ENCODE measurements at places on chromosomes 12 and 14.

GRCh38 chr14:20684662-20685456, 499 bp downstream of the RNASE4 start:
- DNase-seq: no peak

DNA sequence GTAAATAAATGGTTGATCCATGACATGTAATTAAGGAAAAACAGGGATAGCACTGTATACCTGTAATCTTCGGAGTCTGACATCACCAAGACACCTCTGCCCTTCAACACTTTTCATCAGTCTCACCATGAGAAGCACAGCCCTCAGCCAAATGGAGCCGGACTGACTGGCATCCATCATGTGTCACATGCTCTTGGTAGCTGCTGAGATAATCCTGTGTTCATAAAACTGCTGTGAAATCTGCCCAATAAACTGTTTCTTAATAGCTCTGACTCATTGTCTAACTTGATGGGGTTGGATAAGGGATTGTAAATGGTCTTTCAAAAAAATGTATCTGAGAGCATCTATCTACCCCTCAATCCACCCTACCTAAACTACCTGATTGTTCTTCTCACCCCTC, 33.6 kb downstream of the KCNH5 start:
- no peak for DNase-seq

DNA sequence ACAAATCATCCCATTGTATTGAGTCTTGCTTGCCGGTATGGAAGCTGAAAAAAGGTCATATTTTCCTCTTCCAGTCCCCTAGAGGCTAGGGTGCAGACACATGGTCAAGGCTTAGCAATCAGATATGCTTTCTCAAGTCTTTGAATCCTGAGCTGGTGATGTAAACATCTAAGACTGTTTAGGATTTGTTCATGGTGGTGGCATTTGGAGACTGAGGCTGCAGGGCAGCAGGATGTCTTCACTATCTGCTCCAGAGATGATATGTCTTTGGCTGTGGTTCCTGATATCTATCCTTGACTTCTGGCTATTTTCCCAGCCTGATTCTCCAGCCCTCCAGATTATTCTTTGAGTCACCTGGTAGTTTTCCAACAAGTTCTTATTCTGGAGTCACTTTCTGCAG, 50.5 kb upstream of the DACT1 start:
- no peak for DNase-seq

DNA sequence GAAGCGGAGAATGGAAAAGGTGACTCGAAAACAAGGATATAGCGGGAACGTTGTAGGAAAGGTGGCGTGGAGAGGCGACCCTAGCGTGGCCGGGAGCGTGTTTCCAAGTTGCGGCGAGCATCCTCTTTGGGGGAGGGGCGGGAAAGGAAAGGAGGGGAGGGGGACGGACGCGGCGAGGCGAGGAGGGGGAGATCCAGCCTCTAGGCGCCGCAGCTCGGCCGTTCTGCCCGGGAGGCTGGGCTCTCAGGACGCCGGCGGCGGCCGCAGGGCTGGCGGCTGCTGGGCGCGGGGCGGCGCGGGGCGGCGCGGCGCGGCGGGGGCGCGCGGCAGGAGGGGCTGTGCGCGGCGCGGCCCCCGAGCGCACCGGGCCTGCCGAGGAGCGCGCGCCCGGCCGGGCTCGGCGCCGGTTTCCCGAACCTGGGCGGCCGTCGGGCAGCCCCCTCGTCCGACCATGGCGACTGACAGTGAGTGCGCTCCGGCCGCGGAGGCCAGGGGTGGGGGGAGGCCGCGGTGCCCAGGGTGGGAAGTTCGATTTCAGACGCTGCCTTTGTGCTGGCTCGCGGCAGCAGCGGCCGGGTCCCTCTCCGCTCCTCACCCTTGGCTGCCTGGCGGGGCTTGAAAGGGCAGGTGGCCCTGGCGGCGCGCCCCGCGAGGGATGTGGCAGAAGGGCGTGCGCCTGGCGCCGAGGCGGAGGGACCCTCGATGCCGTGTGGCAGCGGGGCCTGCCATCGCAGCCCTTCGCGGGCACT, 50.3 kb downstream of the SNAPC1 start:
- DNase-seq: no peak

DNA sequence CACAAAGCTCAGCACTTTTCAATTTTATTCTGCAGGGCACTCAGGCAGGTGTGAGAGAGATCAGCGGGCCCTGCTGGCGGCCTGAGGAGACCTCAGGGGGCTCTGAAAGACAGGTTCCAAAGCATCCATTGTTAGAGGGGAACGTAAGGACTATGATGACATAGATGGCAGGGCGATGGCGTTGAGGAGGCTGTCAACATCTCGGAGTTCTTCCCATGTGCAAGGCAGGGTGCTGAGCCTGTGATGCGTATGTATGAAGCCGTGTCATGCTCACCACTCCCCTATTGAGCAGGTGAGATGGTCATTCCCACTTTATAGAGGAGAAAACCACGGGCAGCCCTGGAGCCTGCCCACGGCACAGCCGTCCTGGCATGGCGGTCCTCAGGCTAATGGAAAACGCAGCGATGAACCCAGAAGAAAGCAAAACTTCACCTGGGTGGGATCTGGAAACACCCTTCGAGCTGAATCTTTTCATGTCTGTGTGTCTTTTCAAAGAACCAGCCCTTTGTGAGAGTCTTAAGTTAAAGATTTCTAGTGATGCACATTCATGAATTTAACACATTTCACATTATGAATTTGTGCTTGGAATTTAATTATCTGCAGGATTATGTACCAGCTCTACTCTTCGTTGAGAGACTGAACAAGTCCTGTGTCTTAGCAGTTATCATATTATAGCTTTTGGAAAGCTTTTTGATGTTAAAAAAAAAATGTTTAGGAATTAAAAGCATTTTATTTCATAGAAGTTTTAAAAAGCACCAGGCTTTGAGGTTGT, 64.7 kb downstream of the RIMBP2 start:
- DNase-seq: no peak

DNA sequence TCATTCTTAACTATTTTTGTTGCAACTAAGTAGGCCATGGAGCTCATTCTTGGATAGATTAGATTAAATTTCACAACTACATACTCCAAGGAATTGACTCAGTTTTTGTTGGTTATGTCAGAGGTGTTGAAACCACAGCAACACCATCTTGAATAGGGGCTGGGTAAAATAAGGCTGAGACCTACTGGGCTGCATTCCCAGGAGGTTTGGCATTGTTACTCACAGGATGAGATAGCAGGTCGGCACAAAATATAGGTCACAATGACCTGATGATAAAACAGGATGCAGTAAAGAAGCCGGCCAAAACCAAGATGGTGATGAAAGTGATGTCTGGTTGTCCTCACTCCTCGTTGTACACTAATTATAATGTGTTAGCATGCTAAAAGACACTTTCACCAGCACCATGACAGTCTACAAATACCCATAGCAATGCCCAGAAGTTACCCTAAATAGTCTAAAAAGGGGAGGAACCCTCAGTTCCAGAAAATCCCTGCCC, 20.9 kb downstream of the DMAC2L start:
- no peak for DNase-seq

DNA sequence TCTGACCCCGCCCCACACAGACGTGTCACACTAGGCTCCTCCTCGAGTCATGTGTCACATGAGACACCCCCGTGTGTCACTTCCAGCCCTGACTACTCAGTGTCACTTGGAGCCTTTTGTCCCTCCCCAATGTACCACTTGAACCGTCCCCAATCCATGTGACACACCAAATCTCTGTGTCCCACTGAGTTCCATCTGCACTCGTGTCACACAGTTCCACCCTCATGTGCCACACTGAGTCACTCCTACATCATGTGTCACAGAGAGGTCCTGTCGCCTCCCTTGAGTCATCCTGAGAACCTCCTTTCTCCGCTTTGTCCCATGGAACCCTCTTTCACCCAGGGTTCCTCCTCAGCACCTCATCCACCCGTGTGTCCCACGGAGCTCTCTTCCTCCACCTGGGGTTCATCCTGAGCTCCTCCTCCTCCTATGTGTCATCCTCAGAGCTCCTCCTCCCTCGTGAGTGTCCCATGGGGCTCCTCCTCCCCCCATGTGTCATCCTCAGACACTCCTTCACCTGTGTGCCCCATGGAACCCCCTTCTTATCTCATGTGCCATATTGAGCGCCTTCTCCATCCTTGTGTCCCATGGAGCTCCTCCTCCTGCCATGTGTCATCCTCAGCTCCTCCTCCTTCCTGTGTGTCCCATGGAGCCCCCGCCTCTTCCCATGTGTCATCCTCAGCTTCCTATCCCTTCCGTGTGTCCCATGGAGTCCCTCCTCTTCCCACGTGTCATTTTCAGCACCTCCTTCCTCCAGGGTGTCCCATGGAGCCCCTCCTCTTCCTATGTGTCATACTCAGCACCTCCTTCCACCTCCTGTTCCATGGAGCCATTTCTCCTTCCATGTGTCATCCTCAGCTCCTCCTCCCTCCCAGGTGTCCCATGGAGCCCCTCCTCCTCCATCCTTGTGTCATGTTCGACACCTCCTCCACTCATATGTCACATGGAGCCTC, 32.0 kb downstream of the RTL1 start:
- no peak for DNase-seq

- DNase-seq: no peak
These were observed 174.7 kb upstream of the ALG10B start for GRCh38 chr12:38141861-38142260.

GRCh38 chr14:90781876-90782275, 34.4 kb downstream of the TTC7B start:
- no peak for DNase-seq

GRCh38 chr12:49964849-49965624, 3.4 kb downstream of the AQP5 start:
- DNase-seq: no peak

DNA sequence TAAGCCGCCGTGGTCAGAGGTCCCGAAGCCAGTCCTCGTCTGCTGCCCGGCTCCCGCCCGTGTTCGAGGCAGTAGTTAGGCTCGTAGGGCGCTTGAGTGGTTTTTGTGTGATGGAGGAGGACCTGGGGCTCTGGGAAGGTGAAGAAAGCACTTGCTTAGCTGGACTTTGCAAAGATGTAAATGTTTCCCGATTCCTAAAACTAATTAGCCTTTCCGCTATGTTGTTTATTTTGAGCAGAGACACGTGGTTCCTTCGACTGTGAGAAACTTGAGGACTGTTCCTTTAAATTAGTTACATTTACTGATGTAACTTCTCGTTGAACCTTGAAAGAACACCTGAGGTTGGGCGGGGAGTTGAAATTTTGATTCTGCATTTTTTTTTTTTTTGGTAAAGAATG, 33.9 kb downstream of the MIA2 start:
- no peak for DNase-seq

GRCh38 chr12:124650912-124651311, 83.5 kb upstream of the NCOR2 start:
- DNase-seq: no peak

DNA sequence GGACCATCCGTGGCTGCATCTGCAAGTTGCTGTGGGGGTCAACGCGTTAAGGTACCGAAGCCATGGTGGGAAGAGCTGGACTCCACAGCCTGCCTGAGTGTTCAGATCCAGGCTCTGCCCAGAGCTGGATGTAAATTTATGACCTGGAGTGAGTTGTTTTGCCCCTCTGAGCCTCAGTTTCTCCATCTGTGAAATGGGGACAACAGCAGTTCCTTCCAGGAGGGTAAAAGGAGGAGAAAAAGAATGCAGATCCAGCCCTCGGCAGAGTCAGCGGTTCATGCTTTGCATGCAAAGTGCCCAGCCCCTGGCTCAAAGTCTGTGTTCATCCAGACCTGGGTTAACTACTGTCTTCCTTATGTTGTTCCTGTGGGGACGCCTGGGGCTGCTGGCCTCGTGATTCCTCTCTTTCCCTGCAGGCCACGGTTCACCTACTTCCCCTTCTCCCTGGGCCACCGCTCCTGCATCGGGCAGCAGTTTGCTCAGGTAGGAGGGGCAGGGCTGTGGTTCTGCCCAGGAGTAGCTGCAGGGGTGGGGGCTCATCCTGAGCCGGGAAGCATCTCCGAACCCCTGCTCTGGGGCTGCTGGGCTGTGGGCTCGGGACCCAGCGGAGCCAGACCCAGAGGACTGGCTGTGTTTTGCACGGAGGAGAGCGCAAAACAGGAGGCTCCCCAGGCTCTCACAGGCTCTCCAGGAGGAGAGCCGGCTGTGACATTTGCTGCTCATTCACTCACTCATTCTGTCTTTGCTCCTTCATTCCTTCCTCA, 41.9 kb downstream of the CYP46A1 start:
- DNase-seq: no peak

DNA sequence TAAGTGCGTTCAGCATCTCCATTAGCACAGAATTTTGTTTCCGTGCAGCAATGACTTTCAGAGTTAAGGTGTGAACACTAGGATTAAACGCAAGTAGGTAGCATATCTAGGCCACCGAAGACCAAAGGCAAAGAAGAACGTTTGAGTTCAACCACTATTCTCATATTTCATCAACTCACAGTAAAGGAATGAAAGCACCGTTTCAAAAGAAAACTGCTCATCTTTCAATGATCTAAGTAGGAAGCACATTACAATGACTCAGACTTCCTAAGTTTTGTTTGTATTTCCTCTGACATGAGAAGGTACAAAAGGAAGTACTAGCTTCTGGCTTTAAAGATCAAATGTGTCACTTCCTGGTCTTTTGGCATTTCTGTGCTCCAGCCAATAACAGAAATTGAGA, 57.6 kb downstream of the ACADS start:
- no peak for DNase-seq

DNA sequence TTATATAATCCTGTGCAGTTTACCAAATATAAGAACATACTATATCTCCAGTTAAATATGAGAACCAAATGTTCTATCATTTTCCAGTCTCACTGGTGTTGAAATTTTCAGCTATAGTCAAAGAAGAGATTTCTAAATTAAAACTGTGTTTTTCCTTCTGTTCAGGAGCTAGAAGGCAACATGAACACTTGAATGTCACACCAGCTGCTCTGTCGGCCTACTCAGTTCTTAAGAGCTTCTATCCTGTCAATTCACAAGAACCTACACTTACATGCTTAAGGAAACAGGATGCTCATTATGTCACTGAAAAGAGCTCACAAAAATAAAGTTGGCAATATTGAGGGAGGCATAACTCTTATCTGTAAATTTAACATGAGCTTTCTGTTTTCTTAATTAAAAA, 43.1 kb downstream of the ATP2B1 start:
- no peak for DNase-seq

- no peak for DNase-seq
These were observed 1.6 kb upstream of the CLEC14A start for GRCh38 chr14:38257507-38257906.

- DNase-seq: no peak
These were observed 109.8 kb upstream of the DNM1L start for GRCh38 chr12:32569259-32569658.

DNA sequence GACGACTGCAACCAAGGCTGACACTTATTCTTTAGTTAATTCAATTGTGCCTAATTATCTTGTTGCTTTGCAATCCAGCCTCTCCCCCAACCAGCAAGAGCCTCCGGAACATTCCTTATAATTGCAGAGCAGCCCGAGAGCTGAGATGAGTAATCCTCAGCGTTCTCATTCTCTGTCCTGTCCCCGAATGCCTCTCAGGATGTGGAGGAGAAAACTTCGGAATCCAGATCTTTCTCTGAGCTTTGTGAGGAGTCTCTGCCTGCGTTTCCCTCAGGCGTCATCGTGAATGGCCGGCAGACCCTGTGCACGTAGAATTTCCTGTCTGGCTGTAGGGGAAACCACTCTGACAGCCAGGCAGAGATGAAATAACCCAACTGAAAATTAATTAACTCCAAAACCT, 160.5 kb upstream of the DIO3 start:
- DNase-seq: no peak

Data from effector CD4-positive, alpha-beta T cell (primary cell).